Cortex of kidney (tissue), 1 donor: ENCODE measurements at places on chromosomes 11 and 22.

- no peak for DNase-seq
Measured at GRCh38 chr11:115643549-115644270, 139.5 kb upstream of the CADM1 start.

GRCh38 chr11:65642014-65642671 is 4.2 kb downstream of the SIPA1 start:
- DNase-seq: no peak

DNA sequence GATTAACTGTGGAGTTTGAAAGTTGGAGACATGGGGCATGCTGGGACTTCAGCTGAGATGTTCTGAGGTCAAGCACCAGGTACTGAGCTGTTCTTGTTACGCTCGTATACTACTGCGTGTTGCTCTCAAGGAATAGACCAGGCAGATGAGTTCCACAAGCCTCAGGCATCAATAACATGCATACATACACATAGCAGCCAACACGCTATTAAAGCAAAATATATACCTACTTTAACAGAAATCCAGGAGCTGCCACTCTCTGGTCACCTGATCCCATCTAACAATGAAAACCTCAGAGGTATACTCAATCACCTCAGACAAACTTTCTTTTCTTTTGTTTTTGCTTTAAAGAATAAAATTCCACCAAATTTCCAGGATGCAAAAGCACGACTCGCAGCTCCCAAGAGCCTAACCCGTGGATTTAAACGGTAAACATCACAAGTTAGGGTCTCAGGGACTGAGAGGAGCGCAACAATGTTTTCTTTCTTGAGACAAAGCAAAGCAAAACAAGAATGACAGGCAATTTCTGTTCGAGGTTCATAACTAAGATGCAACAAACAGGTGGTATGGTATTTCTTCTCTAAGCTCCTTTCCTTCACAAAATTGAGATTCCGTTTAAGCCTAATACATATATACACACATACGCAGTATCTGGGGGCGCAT is 16.5 kb downstream of the BLID start:
- DNase-seq: no peak

DNA sequence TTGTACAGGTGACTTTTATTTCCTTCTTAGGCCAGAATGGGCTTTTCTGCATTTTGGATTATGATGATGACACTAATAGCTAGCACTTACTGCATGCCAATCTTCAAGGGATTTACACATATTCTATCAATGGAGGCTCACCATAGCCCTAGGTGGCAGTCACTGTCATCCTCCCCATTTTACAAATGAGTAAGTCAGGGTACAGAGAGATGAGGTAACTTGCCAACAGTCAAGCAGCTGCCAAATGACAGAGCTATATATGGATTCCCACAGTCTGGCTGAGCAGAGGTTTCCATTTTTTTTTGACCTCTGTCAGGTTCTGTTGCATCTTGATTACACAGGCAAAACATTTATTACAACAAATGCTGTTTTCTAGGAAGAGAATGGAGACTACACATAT is 23.8 kb upstream of the C11orf96 start:
- no peak for DNase-seq

DNA sequence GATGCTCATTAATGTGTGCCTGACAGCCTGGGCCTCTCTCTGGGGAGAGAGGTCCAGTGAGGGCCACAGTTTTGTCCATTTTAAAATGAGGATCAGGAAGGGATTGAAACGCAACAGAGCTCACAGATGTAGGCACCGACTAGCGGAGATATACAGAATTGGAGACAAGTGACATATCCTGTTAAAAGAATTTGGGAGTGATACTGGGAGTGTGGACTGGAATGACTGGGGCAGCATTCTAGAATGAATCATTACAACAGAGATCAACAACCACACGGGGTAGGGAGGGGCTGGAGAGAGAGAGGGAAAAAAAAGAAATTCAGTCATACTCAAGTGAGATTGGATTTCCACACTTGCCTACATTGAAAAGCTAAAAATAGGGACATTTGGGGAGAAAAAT is 2.5 kb upstream of the NCAM1 start:
- no peak for DNase-seq
